T-helper 1 cell (primary cell): ENCODE measurements at places on chromosomes 2 and 18.

GRCh38 chr2:102615620-102616436 is 3.5 kb upstream of the SLC9A2 start:
- peak; percentile 8 for DNase-seq

GRCh38 chr18:61402726-61403125 is 69.5 kb downstream of the CDH20 start:
- no peak for DNase-seq

DNA sequence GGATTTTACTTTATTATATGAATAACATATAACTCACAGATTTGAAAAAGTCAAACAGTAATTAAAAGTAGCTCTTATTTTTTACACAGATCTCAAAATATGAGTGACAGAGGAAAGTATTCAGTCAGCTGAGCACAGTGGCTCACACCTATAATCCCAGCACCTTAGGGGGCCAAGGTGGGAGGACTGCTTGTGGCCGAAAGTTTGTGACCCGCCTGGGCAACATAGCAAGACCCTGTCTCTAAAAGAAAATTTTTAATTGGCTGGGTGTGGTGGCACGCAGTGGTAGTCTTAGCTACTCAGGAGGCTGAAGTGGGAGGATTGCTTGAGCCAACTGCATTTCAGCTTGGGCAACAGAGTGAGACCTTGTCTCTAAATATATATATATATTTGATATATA is 19.2 kb upstream of the UGP2 start:
- DNase-seq: no peak

- DNase-seq: no peak
These were observed 206.9 kb upstream of the FAM98A start for GRCh38 chr2:33806041-33806440.

- no peak for DNase-seq
These were observed 69.3 kb downstream of the MARCO start for GRCh38 chr2:119011162-119011909.

DNA sequence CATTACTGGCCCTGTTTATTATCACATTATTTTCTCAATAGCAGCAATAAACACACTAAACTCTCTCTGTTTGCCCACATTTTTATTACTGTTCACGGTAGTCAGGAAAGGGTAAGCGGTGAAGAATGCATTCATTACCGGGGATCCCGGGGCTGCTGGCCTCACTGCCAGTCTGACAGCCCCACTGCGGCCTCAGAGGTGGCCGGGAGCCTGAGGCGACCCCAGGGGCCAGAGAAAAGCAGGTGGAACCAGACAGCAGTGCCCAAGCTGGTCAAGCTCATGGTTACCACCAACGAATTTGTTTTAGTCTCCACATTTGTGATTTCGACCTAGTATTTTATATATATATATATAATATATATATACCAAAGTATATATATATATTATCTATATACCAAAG is 127.7 kb downstream of the LRATD1 start:
- no peak for DNase-seq

- no peak for DNase-seq
These were observed 102.6 kb downstream of the MCFD2 start for GRCh38 chr2:46813020-46813415.

DNA sequence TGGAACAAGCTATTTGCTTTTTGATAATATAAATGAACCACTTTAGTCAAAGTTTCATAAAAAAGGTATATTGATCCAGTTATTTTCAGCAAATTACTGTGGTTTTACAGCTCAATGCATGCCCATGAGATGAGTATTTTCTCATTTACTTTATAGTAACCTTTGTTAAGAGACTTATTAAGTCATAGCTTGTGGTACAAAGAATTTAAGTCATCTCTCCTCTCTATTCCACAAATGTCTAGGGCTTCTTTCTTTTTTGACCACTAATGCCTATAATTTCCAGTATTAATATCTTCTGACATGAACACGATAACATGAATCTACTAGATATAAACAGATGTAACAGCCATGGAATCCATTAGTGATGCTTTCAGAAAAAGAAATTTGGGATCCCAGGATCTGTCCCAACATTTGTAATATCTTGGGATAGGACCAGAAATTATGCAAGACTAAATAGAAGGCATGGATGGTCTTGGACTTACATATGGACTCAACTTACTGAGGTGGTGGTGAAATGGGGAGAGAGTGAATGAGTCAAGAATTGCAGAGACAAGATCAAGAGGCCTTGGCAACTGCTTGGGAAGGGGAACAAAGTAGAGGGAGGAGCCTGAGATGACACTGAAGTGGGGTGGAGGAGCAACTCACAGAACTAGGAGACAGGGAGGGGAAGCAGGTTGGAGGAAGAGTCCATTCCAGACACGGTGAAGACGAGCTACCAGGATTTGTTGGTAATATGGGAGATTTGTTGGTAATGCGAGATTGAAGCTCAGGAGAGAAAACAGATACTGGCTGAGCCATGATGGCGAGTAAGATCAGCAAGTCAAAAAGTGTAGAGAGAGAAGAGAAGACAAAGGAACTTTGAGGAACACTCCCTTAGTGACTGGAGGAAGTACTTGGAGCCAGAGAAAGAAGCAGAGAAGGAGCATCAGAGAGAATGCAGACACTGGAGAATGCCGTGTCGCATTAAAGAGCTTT is 42.4 kb upstream of the KDM3A start:
- no peak for DNase-seq

GRCh38 chr2:218273908-218274249 is 3.6 kb downstream of the PNKD start:
- no peak for DNase-seq

- DNase-seq: no peak
These were observed 11.5 kb upstream of the LAPTM4A start for GRCh38 chr2:20062615-20063545.

DNA sequence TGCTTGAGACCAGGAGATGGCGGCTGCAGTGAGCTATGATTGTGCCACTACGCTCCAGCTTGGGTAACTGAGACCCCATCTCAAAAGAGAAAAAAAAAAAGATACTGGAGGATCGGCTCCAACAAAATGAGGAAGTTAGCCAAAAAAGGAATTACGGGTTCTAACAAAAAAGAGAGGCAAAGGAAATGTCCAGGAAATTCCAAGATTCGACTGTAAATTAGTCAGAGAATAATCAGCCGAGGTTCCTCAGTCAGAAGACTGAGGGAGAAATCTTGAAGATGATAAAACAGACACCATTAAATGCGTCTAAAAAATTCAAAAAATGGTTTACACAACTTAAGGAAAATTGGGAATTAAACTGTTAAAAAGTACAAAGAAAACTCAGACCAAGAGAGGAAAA is 89.5 kb downstream of the AAK1 start:
- DNase-seq: no peak

DNA sequence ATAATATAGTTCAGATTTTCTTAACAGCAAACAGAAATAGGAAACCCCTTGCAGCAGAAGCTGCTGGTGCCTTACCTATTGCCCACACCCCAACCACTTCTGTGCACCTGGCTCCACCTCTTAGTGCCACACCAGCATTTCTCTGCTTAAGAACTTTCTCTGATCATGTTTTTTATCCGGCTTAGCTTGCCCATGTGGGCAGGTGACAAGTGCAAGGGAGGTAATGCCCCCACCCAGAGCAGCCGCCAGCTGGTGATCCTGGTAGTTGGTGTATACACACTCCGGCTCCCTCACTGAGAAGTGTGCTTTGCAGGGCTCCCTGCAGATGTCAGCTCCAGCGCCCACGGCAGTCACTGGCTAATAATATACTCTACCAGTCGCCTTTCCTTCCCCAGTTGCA is 126.3 kb downstream of the ALPK2 start:
- DNase-seq: no peak

DNA sequence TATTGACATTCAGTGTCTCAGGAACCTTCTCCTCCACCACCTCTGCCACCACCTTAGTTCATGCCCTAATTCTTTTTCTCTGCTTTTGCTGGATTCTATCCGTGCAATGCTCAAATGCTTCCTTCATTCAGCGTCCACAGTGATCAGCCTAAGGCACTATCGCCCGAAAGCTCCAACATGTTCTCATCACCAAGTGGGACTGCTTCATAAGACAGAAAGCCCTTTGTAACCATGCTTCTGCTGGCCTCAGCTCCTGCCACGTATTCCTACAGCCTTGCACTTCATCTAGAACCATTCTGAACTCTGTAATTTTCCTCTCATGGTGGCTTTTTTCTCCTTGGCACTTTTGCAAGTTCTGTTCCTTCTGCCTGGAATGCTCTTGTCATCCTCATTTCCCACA is 222.9 kb downstream of the HNMT start:
- DNase-seq: no peak

GRCh38 chr18:72102412-72102811 is 441.7 kb downstream of the CBLN2 start:
- no peak for DNase-seq

GRCh38 chr18:2880473-2880872 is 33.7 kb downstream of the EMILIN2 start:
- DNase-seq: no peak

DNA sequence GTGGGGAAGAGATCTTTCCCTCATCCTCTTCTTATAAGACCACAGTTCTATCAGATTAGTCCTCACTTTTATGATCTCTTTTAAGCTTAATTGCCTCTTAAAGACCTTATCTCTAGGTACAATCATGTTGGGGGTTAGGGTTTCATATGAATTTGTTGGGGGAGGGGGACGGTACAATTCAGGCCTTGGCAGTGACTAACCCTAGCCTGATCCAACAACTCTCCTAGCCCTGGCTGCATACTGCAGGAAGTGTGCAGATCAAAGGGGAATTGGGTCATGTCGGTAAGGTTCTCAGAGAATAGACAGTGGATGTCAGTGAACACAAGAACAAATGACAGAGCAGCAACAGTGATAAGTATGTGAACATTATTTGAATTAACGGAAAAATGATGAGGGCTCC is 16.4 kb downstream of the CAPN13 start:
- no peak for DNase-seq

DNA sequence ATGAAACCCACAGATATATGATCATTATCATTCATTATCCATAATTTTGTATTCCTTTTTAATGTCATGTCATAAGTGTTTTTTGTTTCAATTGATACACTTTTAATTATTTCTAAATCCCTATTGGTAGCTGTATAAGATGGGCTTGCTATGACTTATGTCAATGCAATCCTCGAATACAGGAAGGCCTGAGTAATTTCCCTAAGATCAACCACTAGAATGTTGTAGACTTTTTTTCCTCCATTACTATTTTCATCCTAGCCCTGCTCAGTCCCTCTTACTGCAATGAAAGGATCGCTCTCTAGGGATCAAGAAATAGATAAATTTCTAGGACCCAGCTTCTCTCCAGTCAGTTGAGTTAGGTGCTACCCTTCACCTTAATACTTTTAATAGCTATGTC is 186.3 kb downstream of the KCNE4 start:
- no peak for DNase-seq

- DNase-seq: no peak
These were observed 8.6 kb upstream of the PLEKHM3 start for GRCh38 chr2:208033701-208034502.

DNA sequence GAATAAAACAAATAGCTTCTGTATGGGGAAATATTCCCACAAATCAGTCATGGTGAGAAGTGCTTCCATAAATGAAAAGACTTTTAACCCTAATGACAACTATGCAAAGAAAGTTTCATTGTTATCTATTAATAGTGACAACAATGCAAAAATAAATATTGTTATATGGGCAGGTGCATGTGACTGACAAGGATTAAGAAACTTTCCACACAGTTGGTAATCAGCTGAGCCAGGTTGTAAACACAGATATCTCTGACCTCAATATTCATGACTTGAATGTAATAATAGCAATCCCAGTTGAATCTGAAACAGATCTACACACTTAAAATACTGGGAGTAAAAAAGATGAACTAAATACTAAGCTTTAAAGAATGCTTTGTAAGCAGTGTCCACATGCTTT is 517.0 kb upstream of the SOX11 start:
- no peak for DNase-seq

DNA sequence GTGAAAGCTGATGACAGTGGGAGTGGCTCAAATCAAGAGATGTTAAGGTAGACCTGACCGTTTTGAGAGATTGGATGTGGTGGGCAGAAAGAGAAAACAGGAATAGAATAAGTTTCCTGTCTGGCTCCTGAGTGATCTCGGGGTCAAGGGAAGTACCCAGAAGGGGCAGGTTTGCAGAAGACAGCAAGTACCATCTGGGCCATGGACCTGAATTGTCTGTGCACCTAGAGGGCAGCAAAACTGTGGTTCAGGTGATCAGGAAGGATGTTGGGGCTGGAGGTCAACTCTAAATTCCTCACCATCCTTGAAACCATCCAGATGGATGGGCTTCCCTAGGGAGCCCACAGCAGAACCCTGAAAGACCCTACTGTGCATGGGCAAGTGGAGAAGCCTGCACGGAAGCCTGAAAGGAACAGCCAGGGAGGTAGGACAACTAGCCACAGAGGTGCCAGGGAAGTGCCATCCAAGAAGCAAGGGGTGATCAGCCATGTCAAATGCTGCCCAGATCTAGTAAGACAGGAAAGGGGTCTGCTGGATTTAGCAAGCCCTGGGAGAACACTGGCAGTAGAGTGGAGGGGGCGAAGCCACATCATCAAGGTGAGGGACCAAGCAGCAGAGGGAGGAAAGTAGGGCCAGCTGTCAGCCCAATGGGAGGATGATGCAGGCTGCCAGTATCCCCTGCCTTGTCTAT is 8.0 kb downstream of the TEX261 start:
- no peak for DNase-seq
